ENCODE measurements at places on chromosomes 7 and 10.

- DNase-seq: no peak
These were observed 26.0 kb downstream of the LEP start for GRCh38 chr7:128266883-128267594.

GRCh38 chr7:66344166-66344565 is 139.0 kb downstream of the TPST1 start:
- DNase-seq: no peak

- DNase-seq: no peak
These were observed 117.0 kb upstream of the PTPRZ1 start for GRCh38 chr7:121755818-121756552.

- DNase-seq: no peak
These were observed 18.0 kb downstream of the SLC25A13 start for GRCh38 chr7:96303686-96304443.

GRCh38 chr7:146875237-146875785 is 758.7 kb downstream of the CNTNAP2 start:
- DNase-seq: no peak

DNA sequence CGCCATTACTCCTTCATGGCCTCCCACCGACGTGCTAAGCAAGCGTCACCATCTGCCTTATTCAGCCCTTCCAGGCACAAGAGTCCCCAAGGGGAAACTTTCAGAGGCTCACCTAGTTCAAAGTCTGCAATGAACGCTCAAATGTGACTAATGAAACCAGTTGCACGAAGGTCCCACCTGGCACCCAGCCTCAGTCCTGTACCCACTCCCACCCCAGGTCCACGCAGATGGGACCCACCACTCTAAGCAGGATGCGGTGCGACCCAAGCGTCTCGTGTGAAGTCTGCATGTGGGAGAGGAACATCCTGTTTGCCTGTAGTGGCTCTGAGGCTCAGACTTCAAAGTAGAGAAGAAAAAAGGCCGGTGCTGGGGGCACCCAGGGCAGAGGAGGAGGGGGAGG is 40.3 kb downstream of the RGS10 start:
- peak; percentile 94 for DNase-seq

- no peak for DNase-seq
These were observed 87.9 kb downstream of the PAXIP1 start for GRCh38 chr7:154914996-154915380.

DNA sequence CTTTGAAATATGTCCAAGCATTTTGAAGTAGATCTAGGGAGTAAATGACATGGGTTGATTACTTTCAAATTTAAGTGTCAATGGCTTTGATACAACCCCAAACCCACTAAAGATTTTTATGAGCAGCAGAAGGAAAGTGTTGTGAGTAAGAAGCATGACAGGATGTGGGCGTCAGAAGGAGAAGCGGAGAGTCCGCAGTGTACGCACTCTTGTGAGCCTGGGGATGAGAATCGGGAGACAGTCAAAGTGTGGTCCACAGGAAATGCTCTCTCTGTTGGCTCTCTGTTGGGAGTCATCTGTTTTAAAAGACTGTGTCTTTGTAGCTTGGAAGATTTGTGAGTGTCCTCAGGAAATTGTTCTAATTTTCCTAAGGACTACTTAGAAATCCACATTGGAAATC is 629.8 kb upstream of the ADARB2 start:
- DNase-seq: no peak

GRCh38 chr7:26306790-26307189 is 15.1 kb downstream of the SNX10 start:
- DNase-seq: no peak

- no peak for DNase-seq
These were observed 299.1 kb upstream of the IGFBP3 start for GRCh38 chr7:46220066-46220630.

GRCh38 chr7:42457663-42458062 is 220.7 kb upstream of the GLI3 start:
- DNase-seq: no peak

DNA sequence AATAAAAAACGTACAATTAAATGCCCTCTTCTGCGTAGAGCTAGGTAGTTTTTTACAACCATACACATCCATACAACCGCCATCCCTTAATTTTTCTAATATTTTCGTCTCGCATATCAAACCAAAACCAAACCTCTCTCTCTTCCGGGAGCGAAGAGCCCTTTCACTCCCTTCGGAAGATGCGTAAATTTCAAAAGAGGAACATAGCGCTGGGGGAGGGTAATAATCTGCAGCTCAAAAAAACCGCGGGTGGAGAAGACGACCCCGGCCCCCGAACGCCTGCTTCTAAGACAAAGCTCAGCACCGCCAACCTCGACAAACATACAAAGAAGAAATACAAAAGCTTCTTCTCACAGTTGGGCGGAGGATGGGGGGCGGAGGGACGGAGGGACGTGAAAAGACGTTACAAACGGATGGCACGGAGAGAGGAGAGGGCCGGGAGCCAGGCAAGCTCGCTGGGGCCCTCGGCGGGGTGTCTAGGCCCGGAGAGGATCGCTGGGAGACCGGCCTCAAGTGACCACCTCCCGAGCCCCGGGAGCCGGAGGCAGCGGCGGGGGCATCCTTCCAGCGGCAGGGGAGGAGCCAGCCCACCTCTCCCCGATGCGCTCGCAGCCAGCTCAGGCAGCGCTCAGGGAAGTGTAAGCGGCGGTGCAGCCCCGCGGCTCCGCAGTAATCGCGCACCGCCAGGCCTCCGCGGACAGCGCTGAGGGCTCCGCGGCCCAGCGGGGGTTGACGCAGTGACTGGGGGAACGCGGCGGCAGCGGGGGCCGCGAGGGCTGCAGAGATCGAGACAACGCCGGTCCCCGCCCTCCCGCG is 851 bp downstream of the MKRN1 start:
- DNase-seq: peak; percentile 51

DNA sequence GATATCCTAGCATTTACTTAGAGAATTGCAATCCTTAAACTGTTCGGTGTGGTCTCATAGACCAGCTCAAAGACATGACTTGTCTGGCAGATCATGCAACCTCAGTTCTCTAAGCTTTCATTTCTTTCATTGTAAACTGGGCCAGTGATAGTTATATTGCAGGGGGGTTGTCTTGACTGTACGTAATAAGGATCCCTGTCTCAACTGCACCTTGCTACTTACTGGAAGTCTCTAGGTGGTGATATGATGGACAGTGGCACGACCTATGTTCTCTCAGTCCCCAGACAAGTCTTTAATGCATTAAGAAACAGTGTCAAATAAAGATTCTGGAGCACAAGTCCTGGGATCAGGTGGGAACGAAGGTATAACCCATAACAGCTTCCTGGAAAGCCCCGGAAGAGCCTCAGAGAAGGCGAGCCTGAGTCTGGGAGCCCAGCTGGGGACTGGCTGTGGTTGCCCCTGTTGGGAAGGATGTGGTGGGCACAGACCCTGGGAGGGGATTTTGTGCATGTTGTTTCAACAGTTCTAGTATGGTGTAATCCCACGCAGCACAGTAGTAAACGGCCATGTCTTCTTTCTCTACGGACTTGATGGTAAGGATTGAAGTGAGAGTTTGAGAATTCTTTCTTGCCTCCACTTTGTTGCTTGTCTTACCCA is 26.0 kb upstream of the TARP start:
- DNase-seq: no peak

GRCh38 chr7:131197920-131198615 is 129.6 kb upstream of the MKLN1 start:
- no peak for DNase-seq

- DNase-seq: no peak
These were observed 15.9 kb downstream of the TDRD1 start for GRCh38 chr10:114195079-114195478.

- DNase-seq: no peak
These were observed 77.1 kb downstream of the CARD11 start for GRCh38 chr7:2966466-2967078.

GRCh38 chr7:108122181-108122580 is 8.0 kb downstream of the LAMB4 start:
- DNase-seq: no peak

DNA sequence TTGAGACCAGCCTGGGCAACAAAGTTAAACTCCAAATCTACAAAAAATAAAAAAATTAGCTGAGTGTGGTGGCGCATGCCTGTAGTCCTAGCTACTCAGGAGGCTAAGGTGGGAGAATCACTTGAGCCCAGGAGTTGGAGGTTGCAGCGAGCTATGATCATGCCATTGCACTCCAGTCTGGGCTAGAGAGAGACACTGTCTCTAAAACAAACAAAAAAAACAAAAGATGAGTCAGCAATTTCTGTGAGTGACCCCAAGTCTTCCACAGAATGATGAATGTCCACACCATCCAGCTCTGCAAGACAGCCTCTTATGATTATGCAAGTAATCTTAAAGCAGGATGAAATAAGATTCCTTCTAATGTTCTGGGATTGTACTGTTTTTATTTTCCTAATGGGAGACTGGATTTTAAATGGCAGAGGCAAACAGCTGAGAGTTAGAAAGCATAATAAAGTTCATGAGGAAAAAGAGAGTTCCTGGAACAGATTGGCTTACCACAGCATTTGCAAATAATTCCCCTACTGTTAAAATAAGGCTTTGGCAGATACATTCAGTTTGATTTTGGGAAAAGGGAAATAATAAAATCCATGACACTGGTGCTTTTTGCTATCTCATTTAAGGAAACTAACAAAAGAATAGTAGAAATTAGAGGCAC is 18.9 kb upstream of the PRKAR2B start:
- DNase-seq: no peak

GRCh38 chr10:19638182-19638895 is 177.9 kb upstream of the PLXDC2 start:
- DNase-seq: no peak

DNA sequence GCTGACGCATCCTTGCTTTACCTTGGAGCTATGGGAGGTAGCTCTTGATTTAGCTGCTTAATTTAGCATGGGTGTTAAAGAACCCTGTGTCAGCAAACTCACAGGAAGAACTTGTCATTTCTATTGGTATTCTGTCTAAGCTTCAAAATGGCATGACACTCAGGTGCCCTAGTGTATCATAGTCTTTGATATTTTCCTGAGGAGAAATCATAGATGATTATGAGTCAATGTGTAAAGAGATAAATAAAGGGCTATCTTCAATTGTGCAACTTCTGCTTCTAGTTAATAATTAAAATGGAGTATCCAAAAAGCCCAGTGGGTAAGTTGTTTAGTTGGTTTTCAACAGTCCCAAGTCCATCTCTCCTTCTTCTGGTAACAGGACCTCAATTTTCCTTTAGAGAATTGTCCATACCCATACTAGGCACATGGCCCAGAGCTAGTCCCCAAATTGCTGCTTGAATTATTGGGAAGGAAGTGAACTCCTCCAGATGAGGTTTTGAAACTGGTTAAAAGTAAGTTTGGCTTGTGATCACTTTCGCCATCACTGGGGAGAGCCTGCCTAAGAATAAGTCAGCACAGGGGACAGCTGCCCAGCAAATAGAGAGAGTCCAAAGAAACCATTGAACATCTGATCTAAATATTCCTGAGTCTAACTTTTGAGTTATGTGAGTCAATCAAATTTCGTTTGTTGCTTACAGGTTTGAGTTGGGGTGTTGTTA is 169.0 kb upstream of the PHYHIPL start:
- no peak for DNase-seq

GRCh38 chr10:50517626-50518025 is 106.1 kb downstream of the SGMS1 start:
- no peak for DNase-seq

DNA sequence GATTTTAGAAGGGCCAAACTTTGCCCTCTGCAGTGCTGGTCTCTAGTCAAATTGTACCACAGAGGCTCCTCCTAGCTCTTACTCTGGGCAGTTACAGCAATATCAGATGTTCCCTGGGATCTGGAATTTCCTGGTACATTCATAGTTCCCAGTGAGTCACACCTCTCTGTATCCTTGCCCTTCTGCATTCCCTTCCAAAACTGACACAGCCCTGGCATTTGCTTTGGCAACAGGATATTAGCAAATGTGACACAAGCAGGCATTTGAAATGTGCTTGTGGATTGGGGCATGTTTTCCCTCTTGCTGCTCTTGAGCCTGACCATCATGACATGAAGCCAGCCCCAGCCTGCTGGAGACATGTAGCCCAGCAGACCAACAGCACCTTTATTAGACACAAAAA is 284.7 kb upstream of the AKR1E2 start:
- no peak for DNase-seq

DNA sequence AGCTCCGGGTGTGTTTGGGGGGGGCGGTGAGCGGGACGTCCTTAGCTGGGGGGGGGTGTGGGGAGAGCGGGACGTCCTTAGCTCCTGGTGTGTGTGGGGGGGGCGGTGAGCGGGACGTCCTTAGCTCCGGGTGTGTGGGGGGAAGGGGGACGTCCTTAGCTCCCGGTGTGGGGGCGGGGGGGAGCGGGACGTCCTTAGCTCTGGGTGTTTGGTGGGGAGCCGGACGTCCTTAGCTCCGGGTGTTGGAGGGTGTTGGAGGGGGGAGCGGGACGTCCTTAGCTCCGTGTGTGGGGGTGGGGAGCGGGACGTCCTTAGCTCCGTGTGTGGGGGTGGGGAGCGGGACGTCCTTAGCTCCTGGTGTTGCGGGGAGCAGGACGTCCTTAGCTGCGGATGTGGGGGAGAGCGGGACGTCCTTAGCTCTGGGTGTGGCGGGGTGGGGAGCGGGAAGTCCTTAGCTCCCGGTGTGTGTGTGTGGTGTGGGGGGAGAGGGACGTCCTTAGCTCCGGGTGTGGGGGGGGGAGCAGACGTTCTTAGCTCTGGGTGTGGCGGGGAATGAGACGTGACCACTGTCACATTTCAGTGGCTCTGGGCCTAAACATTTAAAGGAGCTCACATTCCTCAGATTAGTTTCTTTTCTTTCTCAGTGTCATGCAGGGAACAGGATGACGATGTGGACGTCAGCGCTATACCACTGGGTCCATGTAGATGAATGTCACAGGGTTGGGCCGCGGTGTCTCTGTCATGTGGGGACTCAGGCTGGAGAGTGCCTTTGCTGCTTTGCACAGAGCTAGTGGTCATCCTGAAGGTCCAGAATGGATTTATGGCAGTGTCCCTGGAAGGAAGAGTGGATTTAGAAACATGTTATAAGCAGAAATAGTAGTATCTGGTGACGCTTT is 7.5 kb downstream of the DYNC2I1 start:
- peak; percentile 24 for DNase-seq

DNA sequence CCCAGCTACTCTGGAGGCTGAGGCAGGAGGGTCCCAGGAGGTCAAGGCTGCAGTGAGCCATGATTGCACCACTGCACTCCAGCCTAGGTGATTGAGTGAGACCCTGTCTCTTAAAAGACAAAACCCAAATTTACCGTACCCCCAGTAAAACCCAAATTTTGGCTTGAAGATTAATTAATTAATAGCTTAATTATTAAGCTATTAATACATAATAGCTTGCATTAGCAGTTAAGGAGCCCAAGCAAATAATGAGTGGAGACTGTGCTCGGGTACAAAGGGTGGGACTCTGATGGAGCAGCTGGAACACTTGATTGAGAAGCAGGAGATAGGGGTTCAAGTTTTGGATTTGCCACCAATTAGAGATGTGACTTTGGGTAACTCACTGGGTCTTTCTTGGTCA is 28.9 kb downstream of the NRF1 start:
- no peak for DNase-seq

All from CD4-positive, alpha-beta memory T cell (primary cell).